ENCODE measurements at places on chromosomes 12 and 14.

DNA sequence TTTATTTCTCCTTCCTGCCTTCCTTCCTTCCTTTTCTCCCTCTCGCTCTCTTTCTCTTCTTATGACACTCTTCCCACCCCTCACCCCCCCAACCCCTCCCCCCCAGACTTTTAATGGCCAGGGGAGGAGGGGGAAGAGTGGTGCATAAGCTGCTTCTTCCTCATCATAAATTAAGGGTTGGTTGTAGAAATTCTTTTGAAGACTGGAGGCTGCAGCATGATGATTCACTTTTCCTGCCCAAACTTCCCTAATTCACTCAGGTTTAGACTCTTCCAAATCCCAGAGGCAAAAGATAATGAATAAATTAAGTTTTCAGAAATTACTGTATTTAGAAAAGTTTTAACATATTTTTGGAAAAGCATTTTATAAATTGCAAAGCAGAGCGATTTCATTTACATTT is 58.2 kb downstream of the GRIP1 start:
- DNase-seq, result no peak

DNA sequence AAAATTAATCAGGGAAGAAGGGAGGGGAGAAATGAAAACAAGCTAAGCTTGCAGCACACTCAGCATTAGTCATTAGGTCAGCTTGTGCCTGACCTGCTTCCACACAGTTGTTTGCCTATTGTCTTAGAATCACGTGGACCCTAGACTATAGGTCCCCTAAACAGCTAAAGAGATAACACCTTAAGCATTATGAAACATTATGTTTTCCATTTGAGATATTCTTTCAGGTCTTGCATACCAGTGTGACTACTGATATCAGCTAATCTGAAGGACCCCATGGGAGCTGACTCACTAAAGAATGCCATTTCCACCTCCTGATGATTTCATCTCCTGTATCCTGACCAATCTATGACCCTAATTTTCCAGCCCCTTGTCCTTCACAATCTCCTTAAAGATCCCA is 154.1 kb upstream of the FUT8 start:
- DNase-seq, result no peak

GRCh38 chr14:71141701-71142374 is 234.6 kb downstream of the PCNX1 start:
- no peak for DNase-seq

DNA sequence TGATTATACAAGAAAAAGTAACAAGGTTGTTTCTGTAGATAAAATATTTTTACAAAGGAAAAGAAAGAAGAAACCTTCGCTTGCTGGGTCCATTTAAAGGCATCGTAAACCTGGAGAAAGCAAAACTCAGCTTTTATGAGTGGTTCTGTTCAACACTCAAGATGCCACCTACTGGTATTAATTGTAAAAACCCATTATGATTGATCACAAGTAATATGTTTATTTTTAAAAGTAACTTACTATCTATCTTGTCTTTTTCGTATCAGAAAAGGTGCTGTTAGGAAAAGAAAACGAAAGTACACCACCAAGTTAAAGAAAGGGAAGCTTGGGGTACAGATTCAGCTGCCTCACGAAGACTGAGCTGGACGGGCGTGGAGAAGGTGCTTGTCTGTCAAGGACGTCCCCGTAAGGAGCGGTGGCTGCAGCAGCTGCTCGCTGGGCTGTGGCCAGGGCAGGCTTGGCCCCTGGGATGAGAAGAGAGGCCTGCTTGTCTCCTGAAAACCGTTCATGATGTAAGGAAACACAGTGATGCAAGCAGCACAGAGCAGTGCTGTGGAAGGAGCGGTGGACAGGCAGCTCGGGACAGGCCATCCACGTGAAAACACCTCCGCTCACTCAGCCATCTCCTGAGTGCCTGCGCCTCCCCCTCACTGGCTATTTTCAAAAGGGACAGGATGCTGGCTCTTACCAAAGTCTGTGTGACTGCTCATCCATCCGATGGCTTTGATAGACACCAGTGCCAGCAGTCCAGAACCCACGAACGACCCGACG is 25.0 kb downstream of the SLC15A4 start:
- no peak for DNase-seq
